ENCODE measurements at places on chromosomes 12 and 14. TPM values are rescaled to one million over a fixed set of nuclear protein-coding genes. Genes with fewer than 3 reads are reported as not detected.

GRCh38 chr14:69399750-69400149, 1.3 kb downstream of the SLC39A9 start:
- no peak for DNase-seq

DNA sequence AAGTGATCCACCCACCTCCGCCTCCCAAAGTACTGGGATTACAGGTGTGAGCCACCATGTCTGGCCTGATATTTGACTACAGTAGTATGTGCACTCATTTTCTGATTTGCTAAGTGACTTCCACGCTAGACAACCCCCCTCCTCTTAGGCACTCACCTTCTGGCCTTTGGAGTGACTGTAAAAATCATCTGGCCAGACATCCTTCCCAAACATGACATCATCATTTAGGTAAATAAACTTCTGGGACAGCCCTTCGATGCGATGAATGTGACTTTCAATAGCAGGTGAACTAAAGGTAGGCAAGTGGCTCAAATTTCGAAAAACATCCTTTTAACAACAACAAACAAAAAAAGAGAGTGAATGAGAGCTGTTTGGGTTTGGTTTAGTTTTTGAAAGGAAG, 30.6 kb upstream of the SYCP3 start:
- no peak for DNase-seq

DNA sequence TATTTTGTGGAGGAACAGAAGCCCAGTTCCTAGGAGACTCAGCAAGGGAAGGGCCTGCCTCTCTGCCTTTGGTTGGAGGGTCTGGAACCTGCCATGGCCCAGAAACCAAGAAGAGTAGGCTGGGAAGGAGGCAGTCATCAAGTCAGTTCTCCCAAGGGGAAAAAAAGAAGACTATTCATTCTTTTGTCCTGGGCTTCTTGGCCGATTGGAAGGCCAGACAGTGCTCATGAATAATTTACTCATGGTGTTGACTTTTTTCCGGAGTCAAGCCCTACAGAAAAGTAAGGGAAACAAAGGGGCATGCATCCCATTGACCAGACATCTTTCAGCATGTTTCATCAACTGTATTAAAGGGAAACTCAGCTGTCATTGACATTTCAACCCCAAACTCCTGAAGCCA, 168.1 kb downstream of the PRKCH start:
- DNase-seq, result no peak

The DIO3 gene
- 6.1 TPM for total RNA-seq

The B4GALNT1 gene
- 17.3 TPM for total RNA-seq

- DNase-seq, result no peak
Measured at GRCh38 chr12:95115641-95116040, 42.2 kb upstream of the NR2C1 start.

The SPTB gene
- total RNA-seq, result 4.5 TPM

DNA sequence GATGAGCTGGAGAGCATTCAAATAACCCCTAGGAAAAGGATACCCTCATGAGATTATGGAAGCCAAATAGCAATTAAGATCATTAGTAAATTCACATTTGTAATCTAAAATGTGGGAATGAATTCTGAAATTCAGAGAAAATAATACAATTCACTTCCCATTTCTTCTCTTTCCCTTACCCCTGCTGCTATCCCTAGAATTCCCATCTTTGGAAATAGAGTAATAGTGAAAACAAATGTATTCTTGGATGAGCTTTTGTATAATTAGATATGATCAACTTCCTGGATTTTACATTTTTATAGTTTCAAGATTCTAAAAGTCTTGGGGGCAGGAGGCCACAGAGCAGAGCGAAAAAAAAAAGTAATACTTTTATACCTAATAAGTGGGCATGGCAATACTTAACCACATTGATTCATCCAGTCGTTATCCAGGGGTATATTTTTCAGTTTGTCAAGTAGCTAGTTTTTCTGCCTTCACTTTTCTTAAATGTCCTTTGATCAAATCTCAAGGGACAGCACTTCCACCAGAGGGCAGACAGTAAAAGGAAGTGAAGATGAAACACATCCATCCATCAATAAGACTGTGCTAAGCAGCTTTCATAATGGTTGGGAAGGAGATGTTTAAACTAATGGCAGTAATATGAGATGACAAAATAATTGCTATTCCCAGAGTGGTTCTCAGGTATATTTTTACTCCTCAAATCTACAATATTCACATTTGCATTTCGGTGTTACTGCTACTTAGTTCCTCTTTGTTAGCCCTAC, 401.3 kb downstream of the DIO2 start:
- DNase-seq, result no peak

DNA sequence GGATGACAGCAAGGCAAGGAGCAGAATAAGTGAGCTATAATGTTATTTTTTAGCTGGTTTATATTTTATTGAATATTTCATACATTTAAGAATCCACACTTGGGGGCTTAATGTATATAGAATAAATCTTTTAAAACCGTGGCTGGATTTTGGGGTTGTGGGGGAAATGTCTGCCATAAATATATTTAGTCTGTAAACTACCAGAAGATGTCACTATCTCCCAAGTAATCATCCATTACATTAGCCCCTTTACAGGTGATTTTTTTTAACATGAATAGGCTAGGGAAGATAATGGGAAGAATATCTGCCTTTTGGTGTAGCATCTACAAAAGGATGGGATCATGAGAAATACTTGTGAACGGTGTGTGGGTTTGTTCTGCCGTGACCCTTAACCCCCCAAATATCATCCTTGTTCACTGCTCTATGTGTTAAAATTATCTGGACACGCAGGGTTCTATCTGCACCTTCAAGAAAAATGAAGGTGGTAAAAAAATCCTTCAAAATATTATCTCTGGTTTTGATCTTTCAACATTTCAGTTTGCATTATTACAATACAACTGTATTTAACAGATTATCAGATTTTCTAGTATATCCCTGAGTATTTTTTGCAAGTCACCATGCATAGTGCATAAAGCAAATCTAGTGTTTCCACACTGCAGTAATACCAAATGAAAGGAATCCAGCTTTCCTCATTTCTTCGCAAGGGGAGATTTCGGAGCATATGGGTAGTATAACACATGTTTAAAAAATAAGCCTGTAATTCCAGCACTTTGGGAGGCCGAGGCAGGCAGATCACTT, 8.0 kb upstream of the SLC17A8 start:
- no peak for DNase-seq

The RNASE3 gene
- total RNA-seq, result not detected

The DNAL1 gene
- 9.2 TPM for total RNA-seq

DNA sequence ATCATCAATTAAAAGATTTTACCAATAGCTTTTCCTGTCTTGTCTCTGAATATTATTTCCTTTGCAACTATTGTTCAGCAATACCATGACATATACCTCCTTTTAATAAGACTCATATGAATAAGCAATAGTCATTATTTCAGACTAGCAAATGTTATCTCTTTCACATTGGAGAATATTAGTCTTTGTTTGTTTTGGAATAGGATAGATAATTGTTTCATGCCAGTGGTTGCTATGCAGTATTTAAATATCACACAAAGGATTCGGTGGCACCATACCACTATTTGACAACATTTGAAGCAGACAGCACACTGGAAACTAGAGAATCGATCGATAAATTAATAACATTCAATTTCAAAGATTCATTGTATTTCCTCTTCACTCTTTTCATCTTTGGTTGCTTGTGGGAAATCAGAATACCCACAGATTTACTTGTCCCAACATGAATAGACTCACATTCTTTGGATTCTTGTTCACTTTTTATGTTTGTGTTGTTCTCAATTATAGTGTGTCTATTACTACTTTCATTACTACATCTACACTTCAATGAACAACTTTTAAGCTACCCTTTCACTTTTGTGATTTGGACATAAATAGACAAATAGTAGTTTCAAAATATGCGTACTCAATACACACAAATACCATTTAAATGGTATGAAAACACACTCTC, 42.7 kb upstream of the TBPL2 start:
- no peak for DNase-seq

GRCh38 chr12:77377622-77378021, 312.3 kb upstream of the E2F7 start:
- no peak for DNase-seq

GRCh38 chr12:65937161-65937641, 112.9 kb downstream of the HMGA2 start:
- DNase-seq, result no peak

The PPP4R4 gene
- total RNA-seq, result 4.6 TPM

DNA sequence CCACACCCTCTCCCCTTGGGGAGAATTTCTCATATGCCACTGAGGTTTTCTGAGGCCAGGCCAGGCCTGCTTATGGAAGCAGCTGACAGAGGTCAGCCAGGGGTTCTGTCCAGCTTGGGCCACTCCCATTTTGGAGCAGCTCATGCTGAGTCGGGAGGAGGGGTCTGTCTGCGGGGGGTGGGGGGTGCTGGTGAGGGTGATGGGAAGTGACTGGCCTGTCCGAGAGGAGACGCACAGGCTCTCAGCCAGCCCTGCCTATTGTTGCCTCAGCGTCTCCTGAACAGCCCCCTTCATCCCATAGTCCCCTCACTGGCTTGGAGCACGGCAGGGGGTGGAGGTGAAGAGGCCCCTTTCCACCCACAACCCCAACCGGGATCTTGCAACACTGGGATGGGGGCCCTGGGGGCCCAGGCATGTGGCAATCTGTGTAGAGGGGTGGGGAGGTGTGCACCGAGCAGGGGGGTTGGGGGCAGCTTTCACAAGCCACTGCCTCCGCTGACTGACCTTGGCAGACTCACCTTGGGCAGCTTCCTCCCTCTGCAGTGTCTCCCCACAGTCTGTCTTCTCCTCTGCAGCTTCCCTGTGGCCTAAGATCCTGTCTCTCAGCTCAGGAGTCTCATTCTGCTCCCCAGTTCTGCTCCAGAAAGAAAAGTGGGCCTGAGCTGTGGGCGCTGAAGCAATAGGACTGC, 5.5 kb downstream of the CEBPE start:
- DNase-seq, result no peak

- no peak for DNase-seq
Measured at GRCh38 chr12:106487664-106488063, 95.1 kb upstream of the RFX4 start.

The SYNDIG1L gene
- total RNA-seq, result not detected

DNA sequence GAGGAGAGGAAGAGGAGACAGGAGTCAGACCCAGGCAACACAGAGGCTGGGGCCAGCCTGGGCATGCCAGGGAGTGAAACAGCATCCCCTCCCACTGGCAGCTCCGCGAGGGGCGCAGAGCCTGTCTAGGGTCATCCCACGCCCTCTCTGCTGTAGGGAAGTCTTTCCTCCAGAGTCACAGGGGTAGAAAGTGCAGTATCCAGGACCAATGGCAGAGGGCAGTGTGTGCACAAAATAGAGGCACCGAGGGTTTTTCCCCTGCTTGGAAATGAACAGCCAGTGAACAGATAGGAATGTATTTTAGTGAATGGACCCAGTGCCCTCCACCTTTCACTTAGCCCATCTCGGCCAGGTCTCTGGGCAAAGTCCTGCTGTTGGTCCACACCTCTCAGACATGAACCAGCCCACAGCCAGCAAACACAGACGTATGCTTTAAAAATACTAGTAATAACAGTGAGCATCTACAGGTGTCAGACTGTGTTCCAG, 9.4 kb upstream of the KRT74 start:
- DNase-seq, result peak; percentile 78

- no peak for DNase-seq
Measured at GRCh38 chr12:91384366-91384765, 201.7 kb upstream of the DCN start.

GRCh38 chr12:68495336-68496070, 115.2 kb upstream of the RAP1B start:
- no peak for DNase-seq

- DNase-seq, result no peak
Measured at GRCh38 chr12:9237286-9237685, 29.1 kb upstream of the PZP start.

DNA sequence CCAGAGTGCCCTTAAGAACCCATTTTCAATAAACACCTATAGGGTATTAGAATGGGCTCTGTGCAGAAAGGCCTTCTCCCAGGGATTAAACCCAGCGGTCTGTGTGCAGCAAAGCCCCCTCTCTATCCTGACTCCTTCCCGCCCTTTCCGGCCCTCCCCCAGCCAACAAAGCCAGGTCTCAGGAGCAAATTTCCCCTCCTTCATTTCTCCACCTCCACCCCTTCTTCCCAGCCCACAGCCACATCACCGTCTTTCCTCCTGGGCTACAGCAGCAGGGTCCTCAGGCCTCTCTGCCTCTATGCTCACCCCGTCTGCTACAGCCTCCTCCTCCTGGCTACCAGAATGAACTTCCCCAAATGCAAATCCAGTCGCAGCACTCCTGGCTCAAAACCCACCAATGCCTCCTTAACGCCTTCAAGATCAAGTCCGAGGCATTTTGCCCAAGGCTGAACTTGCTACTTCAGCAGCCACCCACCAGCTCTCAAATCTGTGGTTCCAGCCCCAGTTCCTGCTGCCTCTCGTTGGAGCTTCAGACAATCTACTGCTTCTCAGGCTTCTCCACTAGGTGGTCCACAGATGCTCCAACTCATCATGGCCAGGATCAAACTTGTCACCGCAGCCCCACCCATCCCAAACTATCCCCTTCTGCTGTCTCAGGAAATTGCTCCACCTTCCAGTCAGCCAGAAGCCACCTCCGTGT, 134.8 kb downstream of the BCL11B start:
- DNase-seq, result no peak

DNA sequence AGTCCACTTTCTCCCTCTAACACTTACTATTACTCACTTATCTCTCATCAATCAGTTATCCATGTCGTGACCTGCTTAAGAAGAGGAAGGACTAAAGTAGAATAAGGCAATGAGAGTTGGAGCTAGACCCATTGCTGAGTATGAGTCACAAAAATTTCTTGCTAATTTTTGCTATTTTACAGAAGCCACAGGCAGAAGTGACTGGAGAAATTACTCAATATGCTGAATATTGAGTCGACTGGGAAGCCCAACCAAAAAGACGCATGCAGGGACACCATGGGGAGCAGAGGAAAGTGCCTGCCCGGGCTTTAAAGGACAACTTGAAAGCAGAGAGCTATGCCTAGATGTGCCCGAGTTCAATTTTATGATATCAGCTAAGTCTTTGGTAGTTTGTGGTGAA, 115.4 kb upstream of the FOXG1 start:
- DNase-seq, result no peak

The NT5DC3 gene
- total RNA-seq, result 16.7 TPM

DNA sequence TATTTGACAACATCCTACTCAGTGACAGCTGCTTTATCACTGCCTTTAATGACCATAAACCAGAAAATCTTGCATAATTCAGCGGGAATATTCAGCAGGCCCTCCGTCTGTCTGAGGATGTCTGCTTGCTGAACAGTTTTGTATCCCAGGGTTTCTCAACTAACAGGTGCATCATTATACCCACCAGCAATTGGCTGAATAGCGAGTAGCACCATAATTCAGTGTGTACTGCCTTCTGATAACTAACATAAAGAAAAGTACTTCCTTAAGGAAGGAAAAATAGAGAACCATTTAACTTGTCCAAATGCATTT, 680.1 kb downstream of the GALC start:
- no peak for DNase-seq

- DNase-seq, result no peak
Measured at GRCh38 chr14:92986254-92987147, 63.6 kb downstream of the CHGA start.

- no peak for DNase-seq
Measured at GRCh38 chr12:58481811-58482210, 438.5 kb downstream of the LRIG3 start.

The VPS33A gene
- total RNA-seq, result 23.6 TPM
